HepG2 (cell line): ENCODE measurements at places on chromosomes 5 and 9. TPM values are rescaled to one million over a fixed set of nuclear protein-coding genes. Genes with fewer than 3 reads are reported as not detected.

DNA sequence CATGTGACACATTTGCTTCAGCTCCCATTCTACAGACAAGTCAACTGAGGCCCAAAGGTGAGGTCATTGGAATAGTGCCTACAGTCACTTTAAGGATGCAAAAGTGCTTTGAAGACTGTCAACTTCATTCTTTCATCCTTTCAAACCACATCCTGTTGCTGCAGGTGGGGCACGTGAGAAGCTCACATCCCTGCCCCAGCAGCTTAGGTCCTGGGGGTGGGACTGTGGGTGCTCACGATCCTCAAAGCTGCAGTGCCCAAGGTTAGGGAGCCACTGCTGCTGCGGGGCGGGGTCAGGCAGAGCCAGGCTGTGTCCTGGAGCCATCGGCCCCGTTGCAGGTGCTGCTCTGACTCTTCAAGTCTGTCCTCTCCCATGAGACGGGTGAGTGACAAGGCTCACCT, 57.9 kb upstream of the IER5L start:
- H3K4me1 ChIP-seq = no peaks in the 10 kb centered on the region
- H3K27me3 ChIP-seq = peaks cover 1% of the 10 kb centered on the region; the same call in 1 of the 2 replicates
- no peaks in the 10 kb centered on the region for H3K36me3 ChIP-seq
- no peak overlapping the region for H3K4me3 ChIP-seq

DNA sequence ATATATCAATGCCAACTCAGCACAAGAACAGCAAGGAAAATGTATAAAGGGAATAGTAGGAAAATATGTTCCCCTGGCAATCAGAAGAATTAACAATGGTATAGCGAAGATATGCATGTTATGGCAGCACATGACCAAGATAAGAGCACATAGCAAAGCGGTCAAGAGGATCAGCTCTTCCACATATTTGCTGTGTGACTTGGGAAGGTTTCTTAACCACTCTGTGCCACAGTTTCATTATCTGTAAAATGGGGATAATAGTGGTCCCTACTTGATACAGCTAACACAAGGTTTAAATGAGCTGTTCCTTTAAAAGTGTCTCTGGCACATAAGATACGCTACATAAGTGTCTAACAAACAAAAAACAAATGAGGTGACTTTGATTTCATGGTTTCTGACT, 77.9 kb upstream of the PIP5K1B start:
- H3K36me3 ChIP-seq = no peaks in the 10 kb centered on the region
- no peak for DNase-seq

GRCh38 chr9:83715221-83715620, 7.5 kb upstream of the UBQLN1 start:
- H3K27ac ChIP-seq = no peak overlapping the region
- H3K4me3 ChIP-seq = no peak overlapping the region
- no peak for DNase-seq
- H3K27me3 ChIP-seq = no peaks in the 10 kb centered on the region

DNA sequence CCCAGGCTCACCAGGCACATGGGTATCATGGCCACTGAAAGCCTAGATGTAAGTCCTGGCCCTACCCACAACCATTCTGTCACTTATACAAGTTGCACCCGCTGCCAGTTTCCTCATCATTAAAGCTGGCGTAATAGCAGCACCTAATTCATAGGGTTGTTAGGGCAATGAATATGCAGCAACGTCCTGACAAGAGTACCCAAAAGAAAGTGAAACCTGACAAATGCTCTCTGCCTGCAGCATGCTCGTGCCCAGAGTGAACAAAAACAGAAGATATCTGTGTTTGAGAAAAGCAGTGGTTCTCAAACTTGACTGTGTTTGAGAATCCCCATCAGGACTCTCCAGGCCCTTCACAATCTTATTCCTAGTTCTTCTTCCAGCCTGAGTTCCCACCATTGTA, 632.4 kb downstream of the SEMA5A start:
- no peak overlapping the region for H3K4me3 ChIP-seq
- no peaks in the 10 kb centered on the region; the same call in 1 of the 2 replicates for H3K27me3 ChIP-seq
- H3K36me3 ChIP-seq = no peaks in the 10 kb centered on the region

Gene ENTREP1
- not detected in 2 replicates for total RNA-seq

Gene AQP7
- total RNA-seq = 0.58 and 1.9 TPM in 2 replicates

Gene AGXT2
- total RNA-seq = 0.13 TPM in 1 of 2 replicates, not detected in the other

Gene PCDHGA6
- 0.13 and 0.33 TPM in 2 replicates for total RNA-seq

GRCh38 chr5:173303878-173304590, 24.2 kb downstream of the STC2 start:
- DNase-seq = peak; percentile 83
- peak overlapping the region; percentile 68 for H3K27ac ChIP-seq
- H3K4me1 ChIP-seq = peaks cover 65% of the 10 kb centered on the region
- no peaks in the 10 kb centered on the region for H3K27me3 ChIP-seq
- H3K36me3 ChIP-seq = no peaks in the 10 kb centered on the region

DNA sequence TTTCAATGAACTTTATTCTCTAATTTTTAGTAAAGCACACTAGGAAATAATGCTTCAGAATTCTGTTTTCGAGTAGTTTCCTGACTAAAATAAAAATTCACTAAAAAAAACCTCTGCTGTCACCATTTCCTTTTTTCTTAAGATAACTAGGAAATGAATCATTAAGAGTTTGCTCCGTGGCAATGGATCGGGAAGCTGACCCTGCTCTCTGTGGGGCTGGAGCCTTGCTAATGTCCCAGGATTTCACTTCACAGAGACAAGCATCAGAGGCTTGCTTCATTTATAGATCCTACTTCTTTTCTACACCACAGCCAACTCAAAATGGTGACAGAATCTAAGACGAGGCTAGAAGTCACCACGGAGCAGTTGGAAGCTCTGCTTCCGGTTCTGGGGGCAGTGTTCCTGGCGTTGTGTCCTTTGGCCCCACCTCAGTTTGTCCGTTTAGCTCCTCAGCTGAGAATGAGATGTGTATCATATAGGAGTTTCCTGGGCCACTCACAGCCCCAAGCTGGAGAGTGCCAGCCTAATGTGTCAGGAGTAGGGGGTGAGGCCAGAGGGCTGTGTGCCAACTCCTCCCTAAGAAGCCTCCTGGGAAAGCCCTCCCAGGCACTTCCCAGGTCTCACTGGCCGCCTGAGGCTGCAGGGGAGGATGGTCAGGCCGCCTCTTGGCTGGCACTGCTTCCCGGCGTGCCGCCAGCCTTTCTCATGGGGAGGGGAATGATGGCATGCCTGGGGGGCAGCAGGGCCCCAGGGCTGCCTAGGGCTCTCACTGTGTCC, 19.6 kb downstream of the TENT4A start:
- DNase-seq = no peak
- H3K36me3 ChIP-seq = peaks cover 43% of the 10 kb centered on the region
- peak overlapping the region; percentile 43 for H3K27ac ChIP-seq
- no peaks in the 10 kb centered on the region for H3K27me3 ChIP-seq
- H3K4me1 ChIP-seq = peaks cover 45% of the 10 kb centered on the region

- H3K4me1 ChIP-seq = no peaks in the 10 kb centered on the region
- no peak for DNase-seq
- no peak overlapping the region for H3K4me3 ChIP-seq
- H3K27me3 ChIP-seq = no peaks in the 10 kb centered on the region
Observed at GRCh38 chr9:27457445-27457844, 66.6 kb upstream of the IFNK start.

Gene DND1
- total RNA-seq = 0.17 and 0.55 TPM in 2 replicates

Gene TMEM8B
- 1.5 and 2.1 TPM in 2 replicates for total RNA-seq

DNA sequence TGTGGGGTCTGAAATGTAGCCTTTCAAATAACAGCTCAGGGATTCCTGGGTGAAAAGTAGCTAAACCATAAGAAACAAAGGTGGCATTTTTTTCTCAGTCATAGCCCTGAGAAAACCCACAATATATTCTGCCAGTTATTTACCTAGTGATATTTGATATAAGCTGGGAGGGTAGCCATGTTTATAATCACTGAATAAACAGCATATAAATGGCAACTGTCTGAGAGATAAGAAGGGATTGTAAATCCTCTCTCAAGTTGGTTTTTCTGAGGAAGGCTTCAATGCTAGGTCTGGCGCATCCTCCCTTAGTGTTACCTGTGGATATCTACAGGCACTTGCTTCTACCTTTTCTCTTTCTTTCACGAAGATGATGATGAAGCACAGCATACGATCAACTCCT, 1080.5 kb upstream of the DMAC1 start:
- DNase-seq = no peak
- no peaks in the 10 kb centered on the region for H3K4me1 ChIP-seq
- H3K4me3 ChIP-seq = no peak overlapping the region
- H3K27me3 ChIP-seq = 0 out of 2 replicates have a peak, but pooled peaks cover 1% of the 10 kb centered on the region
- H3K27ac ChIP-seq = no peak overlapping the region

Gene SLC25A2
- 0.13 TPM in 1 of 2 replicates, not detected in the other for total RNA-seq

GRCh38 chr9:26326563-26326962, 566.0 kb downstream of the CAAP1 start:
- DNase-seq = peak; percentile 44
- H3K27me3 ChIP-seq = no peaks in the 10 kb centered on the region
- no peaks in the 10 kb centered on the region for H3K36me3 ChIP-seq
- no peak overlapping the region for H3K4me3 ChIP-seq

Gene NR4A3
- 0.02 TPM in 1 of 2 replicates, not detected in the other for total RNA-seq

DNA sequence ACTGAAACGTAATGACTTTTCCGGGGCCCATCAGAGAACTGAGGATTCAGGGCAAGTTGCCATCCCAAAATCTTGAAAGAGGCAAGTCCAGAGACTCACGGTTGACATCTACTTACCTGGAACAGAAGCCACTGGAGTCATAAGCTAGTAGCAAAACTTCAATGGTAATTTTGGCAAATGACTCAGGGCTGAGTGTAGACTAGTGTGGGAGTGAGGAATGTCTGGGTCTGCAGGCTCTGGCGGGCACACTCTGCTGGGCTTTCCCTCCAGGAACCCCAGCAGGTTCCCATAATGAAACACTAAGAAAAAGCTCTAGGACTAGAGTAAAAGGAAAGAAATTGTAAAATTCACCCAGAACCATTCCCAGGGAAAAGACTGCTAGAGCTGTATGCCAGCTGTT, 122.9 kb upstream of the NFIL3 start:
- no peaks in the 10 kb centered on the region for H3K27me3 ChIP-seq
- H3K4me3 ChIP-seq = no peak overlapping the region
- H3K36me3 ChIP-seq = no peaks in the 10 kb centered on the region
- H3K4me1 ChIP-seq = no peaks in the 10 kb centered on the region
- no peak overlapping the region for H3K27ac ChIP-seq
- no peak for DNase-seq

- H3K27me3 ChIP-seq = no peaks in the 10 kb centered on the region
Observed at GRCh38 chr9:13862654-13863053, 451.3 kb downstream of the NFIB start.

DNA sequence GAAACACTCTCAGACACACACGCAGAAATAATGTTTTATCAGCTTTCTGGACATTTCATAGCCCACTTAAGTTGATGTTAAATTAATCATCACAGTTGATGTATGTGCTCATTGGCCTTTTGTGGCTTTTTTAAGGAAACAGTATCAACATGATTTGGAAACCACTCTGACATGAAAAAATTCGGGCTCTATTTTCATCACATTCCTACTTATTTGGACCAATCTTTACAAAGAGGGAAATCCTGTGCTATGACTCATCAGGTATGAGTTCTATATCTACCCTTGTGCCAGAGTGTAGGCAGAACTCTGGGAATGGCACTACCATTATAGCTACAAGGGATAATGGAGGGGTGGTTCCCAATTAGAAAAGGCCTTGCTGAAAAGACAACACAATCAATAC, 388.4 kb upstream of the PTGER4 start:
- H3K4me1 ChIP-seq = no peaks in the 10 kb centered on the region
- no peak for DNase-seq
- no peaks in the 10 kb centered on the region for H3K27me3 ChIP-seq
- no peak overlapping the region for H3K4me3 ChIP-seq
- H3K36me3 ChIP-seq = no peaks in the 10 kb centered on the region

DNA sequence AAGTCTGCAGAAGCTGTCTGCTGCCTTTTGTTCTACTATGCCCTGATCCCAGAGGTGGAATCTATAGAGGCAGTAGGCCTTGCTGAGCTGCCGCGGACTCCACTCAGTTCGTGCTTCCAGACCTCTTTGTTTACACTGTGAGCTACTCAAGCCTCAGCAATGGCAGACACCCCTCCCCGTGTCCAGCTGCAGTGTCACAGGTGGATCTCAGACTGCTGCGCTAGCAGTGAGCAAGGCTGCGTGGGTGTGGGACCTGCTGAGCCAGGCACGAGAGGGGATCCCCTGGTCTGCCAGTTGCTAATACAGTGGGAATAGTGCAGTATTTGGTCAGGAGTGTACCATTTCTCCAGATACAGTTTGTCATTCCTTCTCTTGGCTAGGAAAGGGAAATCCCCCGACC, 99.6 kb downstream of the SLCO4C1 start:
- no peaks in the 10 kb centered on the region for H3K4me1 ChIP-seq
- no peak overlapping the region for H3K27ac ChIP-seq
- DNase-seq = no peak
- H3K4me3 ChIP-seq = no peak overlapping the region
- no peaks in the 10 kb centered on the region for H3K36me3 ChIP-seq

- no peaks in the 10 kb centered on the region for H3K27me3 ChIP-seq
- H3K4me1 ChIP-seq = peaks cover 84% of the 10 kb centered on the region
- no peak overlapping the region for H3K27ac ChIP-seq
- no peak for DNase-seq
Observed at GRCh38 chr5:139658928-139659667, 10.9 kb downstream of the CXXC5 start.

- no peak overlapping the region for H3K4me3 ChIP-seq
- H3K27me3 ChIP-seq = no peaks in the 10 kb centered on the region
- H3K27ac ChIP-seq = no peak overlapping the region
- no peak for DNase-seq
- no peaks in the 10 kb centered on the region for H3K36me3 ChIP-seq
- H3K4me1 ChIP-seq = no peaks in the 10 kb centered on the region
Observed at GRCh38 chr9:90024823-90025222, 420.0 kb downstream of the GADD45G start.

GRCh38 chr5:18495157-18495556, 860.9 kb downstream of the TAF11L14 start:
- H3K36me3 ChIP-seq = no peaks in the 10 kb centered on the region
- DNase-seq = no peak
- no peaks in the 10 kb centered on the region for H3K4me1 ChIP-seq
- no peak overlapping the region for H3K27ac ChIP-seq
- H3K27me3 ChIP-seq = no peaks in the 10 kb centered on the region
- no peak overlapping the region for H3K4me3 ChIP-seq

Gene POU5F2
- total RNA-seq = 0.10 and 0.38 TPM in 2 replicates

DNA sequence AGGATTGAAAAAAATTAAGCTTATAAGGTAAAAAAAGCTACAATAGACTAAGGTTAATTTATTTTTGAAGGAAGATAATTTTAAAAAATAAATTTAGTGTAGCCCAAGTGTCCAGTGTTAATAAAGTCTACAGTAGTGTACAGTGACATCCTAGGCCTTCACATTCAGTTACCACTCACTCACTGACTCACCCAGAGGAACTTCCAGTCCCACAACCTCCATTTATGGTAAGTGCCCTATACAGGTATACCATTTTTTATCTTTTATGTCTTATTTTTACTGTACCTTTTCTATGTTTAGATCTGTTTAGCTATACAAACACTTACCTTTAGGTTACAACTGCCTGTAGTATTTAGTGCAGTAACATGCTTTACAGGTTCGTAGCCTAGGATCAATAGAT, 79.8 kb upstream of the ZNF462 start:
- no peak for DNase-seq
- no peaks in the 10 kb centered on the region for H3K27me3 ChIP-seq
- no peak overlapping the region for H3K27ac ChIP-seq
- no peaks in the 10 kb centered on the region for H3K36me3 ChIP-seq
- no peak overlapping the region for H3K4me3 ChIP-seq

Gene WHRN
- 1.8 and 2.3 TPM in 2 replicates for total RNA-seq
